ENCODE measurements at places on chromosomes 3 and 15. TPM values are rescaled to one million over a fixed set of nuclear protein-coding genes. Genes with fewer than 3 reads are reported as not detected.

Gene GPR62
- 0.19 TPM for total RNA-seq

- no peak overlapping the region for H3K27ac ChIP-seq
- no peak for DNase-seq
Observed at GRCh38 chr3:3696345-3696744, 102.9 kb upstream of the LRRN1 start.

Gene PARP15
- not detected for total RNA-seq

GRCh38 chr15:59384507-59384906 lies 11.8 kb upstream of the MYO1E start:
- H3K27me3 ChIP-seq, result no peaks in the 10 kb centered on the region
- no peak for DNase-seq
- H3K4me1 ChIP-seq, result peaks cover 4% of the 10 kb centered on the region
- peaks cover 4% of the 10 kb centered on the region for H3K36me3 ChIP-seq
- no peak overlapping the region for H3K27ac ChIP-seq

GRCh38 chr3:182809531-182809930 lies 16.2 kb downstream of the ATP11B start:
- no peak for DNase-seq
- no peaks in the 10 kb centered on the region for H3K27me3 ChIP-seq
- no peak overlapping the region for H3K4me3 ChIP-seq

Gene TGM5
- total RNA-seq, result not detected

- H3K36me3 ChIP-seq, result peaks cover 2% of the 10 kb centered on the region
- peaks cover 46% of the 10 kb centered on the region for H3K4me1 ChIP-seq
- no peak for DNase-seq
- no peaks in the 10 kb centered on the region for H3K27me3 ChIP-seq
- H3K4me3 ChIP-seq, result no peak overlapping the region
- peak overlapping the region; percentile 8 for H3K27ac ChIP-seq
Observed at GRCh38 chr3:65836047-65836446, 202.7 kb downstream of the MAGI1 start.
